ENCODE measurements at places on chromosomes 16 and 17. TPM values are rescaled to one million over a fixed set of nuclear protein-coding genes. Genes with fewer than 3 reads are reported as not detected.

DNA sequence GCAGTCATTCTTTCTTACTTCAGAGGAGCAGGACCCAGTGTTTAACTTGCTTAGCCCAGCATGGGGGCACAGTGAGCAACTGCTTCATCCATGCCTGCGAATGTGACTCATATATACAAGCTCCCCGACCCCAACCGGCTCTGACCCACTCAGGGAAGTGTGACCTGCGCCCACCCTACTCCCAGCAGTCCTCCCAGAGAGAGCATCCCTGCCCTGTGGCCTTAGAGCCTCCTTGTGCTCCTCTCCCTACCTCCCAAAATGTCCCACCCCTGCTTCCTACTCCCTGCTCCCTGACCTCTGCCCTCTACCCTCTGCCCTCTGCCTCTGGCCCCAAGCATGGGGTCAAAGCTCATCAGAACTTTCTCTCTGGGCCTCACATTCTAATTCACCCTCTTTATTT, 46.9 kb upstream of the DLX4 start:
- H3K4me3 ChIP-seq = no peak overlapping the region
- H3K36me3 ChIP-seq = no peaks in the 10 kb centered on the region
- H3K4me1 ChIP-seq = no peaks in the 10 kb centered on the region
- peaks cover 2% of the 10 kb centered on the region for H3K27me3 ChIP-seq

GRCh38 chr16:4026854-4027253, 89.4 kb downstream of the ADCY9 start:
- no peaks in the 10 kb centered on the region for H3K4me1 ChIP-seq
- H3K4me3 ChIP-seq = no peak overlapping the region
- H3K27me3 ChIP-seq = peaks cover 5% of the 10 kb centered on the region
- no peak for DNase-seq

DNA sequence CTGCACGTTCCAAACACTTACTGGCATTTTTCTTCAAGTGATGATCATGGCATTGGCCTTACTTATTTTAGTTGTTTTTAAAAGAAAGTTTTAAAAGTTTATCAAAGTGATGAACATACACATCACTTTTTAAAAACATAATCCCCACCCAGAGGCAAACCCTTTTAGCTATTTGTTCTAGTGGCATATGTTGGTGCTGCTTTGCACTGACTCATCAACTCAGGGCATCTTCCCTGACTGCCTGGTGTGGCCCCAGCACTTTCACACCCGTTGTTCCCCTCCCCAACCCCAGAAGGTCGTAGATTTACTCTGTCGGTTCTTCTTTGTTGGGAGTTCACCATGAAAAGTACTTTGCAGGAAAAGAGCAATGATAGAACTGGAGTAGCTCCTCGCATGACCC, 161.3 kb downstream of the RPTOR start:
- DNase-seq = no peak
- H3K4me1 ChIP-seq = peaks cover 88% of the 10 kb centered on the region
- peaks cover 52% of the 10 kb centered on the region for H3K36me3 ChIP-seq
- H3K27me3 ChIP-seq = no peaks in the 10 kb centered on the region
- no peak overlapping the region for H3K4me3 ChIP-seq

- H3K36me3 ChIP-seq = peaks cover 40% of the 10 kb centered on the region
- DNase-seq = no peak
- no peaks in the 10 kb centered on the region for H3K27me3 ChIP-seq
- H3K4me1 ChIP-seq = peaks cover 15% of the 10 kb centered on the region
- no peak overlapping the region for H3K4me3 ChIP-seq
Observed at GRCh38 chr16:1674751-1675664, 3.1 kb upstream of the JPT2 start.

- DNase-seq = no peak
- H3K27ac ChIP-seq = no peak overlapping the region
- H3K4me3 ChIP-seq = no peak overlapping the region
- peaks cover 13% of the 10 kb centered on the region for H3K27me3 ChIP-seq
Observed at GRCh38 chr16:80489173-80489572, 51.6 kb upstream of the DYNLRB2 start.

GRCh38 chr16:29315046-29315445, 91.5 kb downstream of the NPIPB11 start:
- no peaks in the 10 kb centered on the region for H3K36me3 ChIP-seq
- no peak for DNase-seq
- no peaks in the 10 kb centered on the region for H3K27me3 ChIP-seq
- H3K27ac ChIP-seq = no peak overlapping the region
- H3K4me3 ChIP-seq = no peak overlapping the region

DNA sequence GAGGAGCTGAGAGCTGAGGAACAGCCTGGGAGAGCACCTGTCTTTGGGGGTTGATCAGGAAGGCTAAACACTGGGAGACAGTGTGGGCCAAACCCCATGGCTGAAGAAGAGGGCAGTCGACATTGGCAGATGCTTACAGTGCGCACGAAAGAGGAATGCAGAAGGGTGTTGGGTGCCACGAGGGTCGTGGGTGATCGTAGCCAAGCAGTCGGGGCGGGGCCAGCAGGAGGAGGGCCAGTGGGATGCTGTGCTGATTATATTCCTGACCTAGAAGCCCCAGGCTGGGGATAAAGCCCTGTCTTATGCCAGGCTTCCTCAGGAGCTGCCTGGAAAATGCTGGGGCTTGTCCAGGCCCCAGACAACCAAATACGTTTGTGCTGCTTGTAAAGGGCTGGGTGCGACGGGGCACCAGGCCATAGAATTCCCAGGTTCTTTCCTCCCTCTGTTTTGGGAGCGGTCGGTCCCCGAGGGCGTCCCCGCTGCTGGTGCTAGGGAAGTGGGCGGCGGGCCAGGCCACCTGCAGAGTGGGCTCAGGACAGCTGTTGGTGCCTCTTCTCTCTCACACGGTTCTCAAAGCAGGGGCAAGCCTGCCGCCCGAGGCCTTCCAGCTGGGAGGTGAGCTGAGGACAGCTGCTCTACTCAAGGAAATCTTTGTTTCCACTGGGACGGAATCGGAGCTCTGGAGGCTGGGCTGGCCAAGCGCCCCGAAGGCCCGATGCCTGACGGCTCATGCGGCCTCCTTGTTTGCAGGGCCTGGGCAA, 10.0 kb downstream of the C1QTNF1 start:
- no peaks in the 10 kb centered on the region for H3K4me1 ChIP-seq
- no peaks in the 10 kb centered on the region for H3K36me3 ChIP-seq
- no peak for DNase-seq
- H3K27me3 ChIP-seq = peaks cover 13% of the 10 kb centered on the region
- H3K27ac ChIP-seq = no peak overlapping the region

- H3K36me3 ChIP-seq = no peaks in the 10 kb centered on the region
- no peak overlapping the region for H3K27ac ChIP-seq
- H3K27me3 ChIP-seq = no peaks in the 10 kb centered on the region
- DNase-seq = no peak
Observed at GRCh38 chr17:72754513-72754912, 338.0 kb downstream of the SLC39A11 start.

DNA sequence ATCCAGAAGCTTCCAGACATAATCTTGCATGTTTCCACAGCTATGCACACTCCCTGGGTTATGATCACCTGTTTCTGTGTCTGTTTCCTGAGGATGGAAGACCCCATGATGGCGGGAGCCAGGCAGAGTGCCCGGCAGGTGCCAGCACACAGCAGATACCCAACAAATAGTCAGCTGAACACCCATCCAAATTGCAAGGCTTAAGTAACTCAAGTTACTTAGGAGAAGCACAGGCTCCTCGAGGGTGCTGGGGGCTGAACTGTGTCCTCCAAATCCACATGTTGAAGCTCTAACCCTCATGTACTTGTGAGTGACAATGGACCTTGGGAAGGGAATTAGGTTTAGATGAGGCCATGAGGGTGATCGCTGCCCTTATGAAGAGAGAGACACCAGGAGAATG, 79.5 kb upstream of the DOC2B start:
- no peak overlapping the region for H3K4me3 ChIP-seq
- H3K36me3 ChIP-seq = no peaks in the 10 kb centered on the region
- no peaks in the 10 kb centered on the region for H3K4me1 ChIP-seq
- DNase-seq = no peak
- peaks cover 5% of the 10 kb centered on the region for H3K27me3 ChIP-seq

The CACNG1 gene
- total RNA-seq = not detected

The PIGQ gene
- 52.6 TPM for total RNA-seq

The C17orf67 gene
- 3.1 TPM for total RNA-seq

The KRT35 gene
- not detected for total RNA-seq

The ITGA2B gene
- 0.44 TPM for total RNA-seq

Measured in activated T-helper 1 cell treated with anti-CD3 and anti-CD28 coated beads, Interleukin-12 subunit alpha, Interleukin-12 subunit beta, Interleukin-2, Interleukin-4 antibody, amounts not matched to agents 30 ng/mL and 10 ng/mL and 1 ng/mL, durations not matched to agents 14 hours and 24 hours and 36 hours (primary cell).